ENCODE measurements at places on chromosomes 7 and 10.

GRCh38 chr7:134640842-134641715 is 5.6 kb upstream of the BPGM start:
- peak; percentile 68 for DNase-seq

- DNase-seq, result no peak
Measured at GRCh38 chr10:69780077-69780476, 21.6 kb upstream of the COL13A1 start.

- DNase-seq, result no peak
Measured at GRCh38 chr10:119252051-119252465, 44.7 kb downstream of the GRK5 start.

GRCh38 chr10:29189256-29189655 is 99.6 kb upstream of the LYZL1 start:
- peak; percentile 14 for DNase-seq

DNA sequence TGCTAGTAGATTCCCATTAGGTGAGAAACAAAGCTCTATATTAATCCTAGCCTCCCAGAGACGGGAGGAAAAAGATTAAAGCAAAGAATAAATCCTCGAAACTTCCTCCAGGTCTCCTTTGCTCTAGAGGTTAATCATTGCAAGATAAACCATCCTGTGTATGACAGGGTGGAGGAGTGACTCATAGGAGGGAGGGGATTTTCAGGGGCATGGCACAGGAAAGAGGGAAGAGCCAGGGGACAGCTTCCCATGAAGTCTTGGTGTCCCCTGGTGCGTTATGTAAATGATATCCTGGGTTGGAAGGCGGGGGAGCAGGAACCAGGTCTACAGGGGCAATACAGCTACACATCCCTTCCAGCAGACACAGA is 780 bp downstream of the CYP3A5 start:
- DNase-seq, result peak; percentile 37

DNA sequence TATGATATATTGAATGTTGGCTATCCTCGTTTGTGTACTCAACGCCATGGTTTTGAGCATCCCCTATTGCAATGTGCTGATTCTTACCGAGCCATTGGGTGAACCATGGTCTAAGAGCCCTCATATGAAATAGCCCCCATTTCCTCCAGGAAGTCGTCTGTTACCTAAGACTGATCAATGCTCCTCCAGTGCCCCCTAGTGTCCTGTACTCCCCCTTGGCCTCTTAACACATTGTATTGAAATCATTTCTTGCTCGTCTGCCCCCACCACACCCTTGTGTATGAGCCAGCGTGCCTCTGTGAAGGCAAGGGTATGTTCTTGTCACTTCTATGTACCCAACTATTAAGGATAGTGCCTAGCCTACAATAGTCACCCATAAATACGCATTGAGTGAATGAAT is 11.2 kb upstream of the SLC35B4 start:
- peak; percentile 55 for DNase-seq
